ENCODE measurements at places on chromosomes 5 and 9.
A peak's percentile ranks its signal among the peaks of the same experiment; 100 is the strongest.

DNA sequence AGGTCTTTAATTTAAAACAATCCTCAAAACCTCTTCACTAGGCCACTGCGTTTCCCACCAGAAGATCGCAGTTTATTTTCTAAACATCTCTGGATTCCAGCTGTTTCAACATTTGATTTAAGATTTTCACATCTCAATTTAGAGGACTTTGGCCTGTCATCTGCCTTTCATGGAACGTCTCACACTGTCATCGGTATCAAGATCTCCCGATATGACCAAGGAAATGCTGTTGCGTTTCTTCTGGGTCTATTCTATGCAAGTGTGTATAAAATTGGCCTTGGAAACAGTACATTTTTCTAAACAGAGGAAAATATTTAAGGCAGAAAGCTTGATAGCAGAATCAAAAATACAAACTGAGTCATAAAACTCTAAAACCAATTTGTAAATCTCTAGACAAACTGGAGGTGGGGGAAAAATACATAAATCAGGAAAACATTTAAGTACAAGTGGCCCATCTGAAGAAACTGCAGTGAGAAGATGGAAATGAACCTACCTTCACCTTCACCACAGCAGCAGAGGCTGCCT is 53.6 kb upstream of the SIMC1 start:
- no peak for DNase-seq

GRCh38 chr5:81161012-81161601 is 72.0 kb upstream of the CKMT2 start:
- no peak for DNase-seq

GRCh38 chr5:8650186-8650585 is 781.2 kb downstream of the MTRR start:
- no peak for DNase-seq

GRCh38 chr9:123478160-123478559 is 122.2 kb downstream of the CRB2 start:
- no peak for DNase-seq

- no peak for DNase-seq
Measured at GRCh38 chr5:89572696-89573095, 689.7 kb upstream of the MEF2C start.

GRCh38 chr9:91004992-91005391 is 203.4 kb downstream of the SYK start:
- DNase-seq: no peak

- no peak for DNase-seq
Measured at GRCh38 chr9:93931905-93932304, 23.2 kb downstream of the BARX1 start.

GRCh38 chr5:172758077-172758833 is 12.7 kb downstream of the DUSP1 start:
- DNase-seq: no peak

GRCh38 chr5:179766021-179766725 is 27.6 kb upstream of the LTC4S start:
- no peak for DNase-seq

- no peak for DNase-seq
Measured at GRCh38 chr9:2086971-2087370, 71.8 kb downstream of the SMARCA2 start.

DNA sequence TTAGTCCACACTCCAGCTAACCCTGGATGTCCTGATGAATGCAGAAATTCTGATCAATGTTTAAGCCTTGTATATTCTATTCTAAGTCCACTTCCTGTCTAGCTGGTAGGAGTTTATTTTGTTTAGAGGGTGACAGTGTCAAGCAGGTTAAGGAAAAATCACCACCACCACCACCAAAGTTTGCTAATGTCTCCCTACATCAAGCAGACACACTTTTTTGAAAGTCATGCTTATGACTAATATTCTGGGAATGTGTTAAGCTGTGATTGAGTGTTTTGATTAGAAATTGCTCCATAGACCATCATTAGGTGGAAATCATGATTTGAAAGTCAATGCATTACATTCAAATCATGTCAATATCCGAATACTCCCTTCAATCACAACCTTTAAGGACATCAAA is 1530.1 kb downstream of the MAT2B start:
- no peak for DNase-seq

GRCh38 chr9:84261070-84261746 is 79.3 kb downstream of the SLC28A3 start:
- peak; percentile 28 for DNase-seq

- DNase-seq: no peak
Measured at GRCh38 chr5:158177146-158177545, 318.2 kb upstream of the CLINT1 start.

DNA sequence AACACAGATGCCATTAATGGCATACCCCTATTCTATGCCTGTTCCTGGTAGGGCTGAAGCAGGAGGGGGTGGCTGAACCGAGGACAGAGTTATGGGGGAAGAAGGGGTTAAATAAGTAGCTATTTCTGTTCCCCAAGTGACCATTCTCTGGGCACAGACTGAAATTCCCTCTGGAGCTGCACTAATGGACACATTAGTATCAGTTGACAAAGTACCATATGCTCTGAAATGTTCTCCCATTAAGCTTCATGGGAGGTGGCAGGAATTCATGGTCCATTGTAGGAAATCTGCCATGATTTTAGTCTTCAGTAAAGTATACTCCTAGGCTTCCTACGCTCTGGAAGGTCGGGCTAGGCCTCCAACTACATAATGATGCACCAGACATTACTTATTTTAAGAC is 10.5 kb upstream of the FRMPD1 start:
- DNase-seq: no peak

All from activated CD4-positive, alpha-beta T cell treated with anti-CD3 and anti-CD28 coated beads for 4 hours (primary cell).